ENCODE measurements at places on chromosomes 6 and 20.

- DNase-seq = no peak
Observed at GRCh38 chr6:78995946-78996345, 82.1 kb downstream of the PHIP start.

- DNase-seq = no peak
Observed at GRCh38 chr6:131982740-131983259, 31.6 kb upstream of the CCN2 start.

GRCh38 chr6:33901822-33902456 lies 98.1 kb upstream of the MLN start:
- no peak for DNase-seq

- no peak for DNase-seq
Observed at GRCh38 chr20:1479831-1480595, 11.2 kb downstream of the SIRPB2 start.

DNA sequence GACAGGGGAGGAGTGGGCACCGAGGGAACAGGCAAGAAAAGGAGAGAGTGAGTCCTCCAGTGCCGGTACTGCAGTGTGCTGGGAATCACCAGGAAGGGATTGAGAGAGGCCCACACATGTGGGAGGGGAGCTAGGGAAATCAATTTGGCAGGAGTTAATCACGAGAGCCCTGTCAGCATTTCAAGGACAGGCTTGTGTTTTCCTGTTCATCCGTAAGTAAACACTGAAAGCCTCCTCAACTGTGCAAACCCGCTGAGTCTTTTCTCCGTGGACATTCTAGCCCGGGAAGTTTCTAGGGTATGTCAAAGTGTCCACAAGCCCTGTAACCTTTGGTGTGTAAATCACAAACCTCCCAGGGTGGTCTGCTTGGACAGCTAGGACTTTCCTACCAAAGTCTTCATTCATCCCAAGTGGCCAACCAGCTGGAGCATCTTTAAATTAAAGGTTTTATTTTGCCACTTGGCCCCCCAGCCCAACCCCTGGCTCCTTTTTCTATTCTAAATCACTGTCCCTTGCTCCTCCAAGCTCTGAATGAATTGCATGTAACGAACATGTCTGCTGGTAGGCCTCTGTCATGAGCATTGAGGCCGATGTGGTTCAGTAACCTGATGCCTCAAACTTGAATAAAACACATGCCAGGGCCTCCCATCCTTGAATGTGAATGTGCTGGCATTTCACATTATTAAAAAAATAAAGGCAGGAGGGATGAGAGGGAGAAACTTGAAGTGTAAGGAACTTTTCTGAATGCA lies 149.1 kb downstream of the ZNF217 start:
- peak; percentile 4 for DNase-seq

GRCh38 chr6:130677766-130678165 lies 149.4 kb upstream of the SMLR1 start:
- no peak for DNase-seq

- DNase-seq = no peak
Observed at GRCh38 chr20:53071833-53072232, 99.7 kb downstream of the TSHZ2 start.

DNA sequence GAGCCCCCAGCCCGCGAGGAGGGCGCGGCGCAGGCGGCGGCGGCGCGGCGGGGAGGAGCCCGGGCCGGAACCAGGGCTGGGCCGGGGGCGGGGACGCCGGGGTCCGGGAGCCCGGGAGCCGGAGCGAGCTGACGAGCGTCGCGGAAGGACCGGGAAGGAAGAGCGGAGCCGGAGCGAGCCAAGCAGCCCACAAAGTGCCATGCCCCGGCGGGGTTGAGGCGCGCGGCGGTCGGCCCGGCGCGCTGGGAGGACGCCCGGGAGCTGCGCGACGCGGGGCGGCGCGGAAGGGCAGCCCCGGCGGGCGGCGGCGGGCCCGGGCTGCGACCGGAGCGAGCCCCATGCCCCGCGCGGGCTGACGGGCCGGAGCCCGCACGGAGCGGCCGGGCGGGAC lies 289 bp downstream of the FOXP4 start:
- no peak for DNase-seq

GRCh38 chr20:43238266-43238665 lies 48.6 kb upstream of the PTPRT start:
- no peak for DNase-seq

GRCh38 chr20:24948939-24949679 lies at the start of gene CST7:
Gene CST7 (plus strand): TSS chr20:24949269. CDS start chr20:24949506, 237 bp downstream.
- DNase-seq = no peak

GRCh38 chr6:110467566-110468140 lies 8.8 kb downstream of the SLC22A16 start:
- no peak for DNase-seq

GRCh38 chr6:159398633-159399032 lies 229.4 kb downstream of the FNDC1 start:
- DNase-seq = no peak

- no peak for DNase-seq
Observed at GRCh38 chr6:143141442-143141841, 80.8 kb downstream of the AIG1 start.

DNA sequence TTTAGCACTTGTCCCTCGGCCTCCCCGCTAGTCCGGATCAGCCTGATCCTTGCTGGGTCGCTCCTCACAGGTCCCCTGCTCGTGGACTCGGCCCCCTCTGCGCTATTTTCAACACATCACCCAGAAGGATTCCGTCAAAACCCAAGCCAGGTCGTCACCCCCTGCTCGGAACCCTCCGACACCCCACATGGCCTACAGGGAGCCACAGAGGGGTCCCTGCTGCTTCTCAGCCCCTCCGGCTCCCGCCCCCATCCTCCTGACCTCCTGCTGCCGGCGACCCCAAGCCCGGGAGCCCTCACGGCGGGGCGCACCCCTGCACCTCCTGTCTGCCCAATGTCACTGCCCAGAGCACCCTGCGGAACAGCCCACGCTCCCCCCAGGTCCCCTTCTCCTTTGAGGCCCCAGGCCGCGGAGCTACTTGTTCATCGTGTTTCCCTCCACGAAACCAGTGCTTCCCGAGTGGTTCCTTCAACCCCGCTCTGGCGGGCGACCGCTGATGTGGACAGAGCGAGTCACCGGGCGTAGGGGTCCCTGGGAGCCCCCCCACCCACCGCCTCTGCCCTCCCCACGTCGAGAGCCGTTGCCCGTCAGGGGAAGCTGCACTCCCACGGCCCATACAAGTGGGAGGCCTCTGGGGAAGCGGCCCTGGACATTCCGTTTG lies 638 bp upstream of the MYL9 start:
- DNase-seq = no peak

- DNase-seq = no peak
Observed at GRCh38 chr6:15254070-15254975, 8.5 kb downstream of the JARID2 start.

All from NCI-H1092 treated with DMSO at 0.1 percent for 48 hours (cell line).